ENCODE measurements at places on chromosomes 5 and 9.

DNA sequence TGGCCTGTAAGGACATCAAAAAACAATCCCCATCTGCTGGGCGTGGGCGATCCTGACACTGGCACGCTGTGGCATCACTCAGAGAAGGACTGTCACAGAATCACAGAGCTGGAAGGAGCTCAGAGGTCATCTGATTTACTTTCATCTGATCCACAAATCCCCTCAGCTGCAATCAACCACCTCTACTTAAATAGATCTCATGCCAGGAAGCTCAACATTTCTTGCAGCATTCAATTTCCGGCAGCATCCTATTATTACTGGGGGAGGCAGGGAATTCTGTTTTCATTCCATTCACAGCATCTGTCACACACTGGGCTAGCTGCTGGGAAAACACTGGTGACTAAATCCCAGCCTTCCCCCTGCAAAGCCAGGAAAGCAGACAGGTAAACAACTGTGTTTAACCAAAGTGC lies 38.3 kb downstream of the RETREG1 start:
- DNase-seq, result no peak

- no peak for DNase-seq
Measured at GRCh38 chr9:72855890-72856523, 96.8 kb downstream of the ALDH1A1 start.

DNA sequence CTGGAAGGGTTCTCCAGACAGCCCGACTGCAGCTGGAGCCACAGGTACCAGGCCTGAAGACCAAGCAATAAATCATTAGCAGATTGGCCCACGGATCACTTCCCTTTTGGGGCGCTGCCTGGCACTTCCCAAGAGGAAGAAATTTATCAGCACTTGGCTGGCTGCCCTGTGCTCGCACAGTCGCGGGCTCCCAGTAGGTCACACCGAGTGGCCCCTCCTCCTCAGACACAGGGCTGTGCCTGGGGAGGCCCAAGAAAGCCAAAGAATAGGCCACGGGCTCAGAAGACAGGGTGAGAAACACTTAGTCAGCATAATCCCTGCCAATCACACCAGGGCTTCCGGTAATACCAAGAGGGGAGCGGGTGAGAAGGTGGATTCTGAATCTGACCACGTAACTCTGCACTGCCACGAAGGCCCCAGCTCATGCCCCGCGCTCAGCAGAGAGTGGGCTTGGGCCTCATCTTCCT lies 115.7 kb upstream of the MSX2 start:
- no peak for DNase-seq

DNA sequence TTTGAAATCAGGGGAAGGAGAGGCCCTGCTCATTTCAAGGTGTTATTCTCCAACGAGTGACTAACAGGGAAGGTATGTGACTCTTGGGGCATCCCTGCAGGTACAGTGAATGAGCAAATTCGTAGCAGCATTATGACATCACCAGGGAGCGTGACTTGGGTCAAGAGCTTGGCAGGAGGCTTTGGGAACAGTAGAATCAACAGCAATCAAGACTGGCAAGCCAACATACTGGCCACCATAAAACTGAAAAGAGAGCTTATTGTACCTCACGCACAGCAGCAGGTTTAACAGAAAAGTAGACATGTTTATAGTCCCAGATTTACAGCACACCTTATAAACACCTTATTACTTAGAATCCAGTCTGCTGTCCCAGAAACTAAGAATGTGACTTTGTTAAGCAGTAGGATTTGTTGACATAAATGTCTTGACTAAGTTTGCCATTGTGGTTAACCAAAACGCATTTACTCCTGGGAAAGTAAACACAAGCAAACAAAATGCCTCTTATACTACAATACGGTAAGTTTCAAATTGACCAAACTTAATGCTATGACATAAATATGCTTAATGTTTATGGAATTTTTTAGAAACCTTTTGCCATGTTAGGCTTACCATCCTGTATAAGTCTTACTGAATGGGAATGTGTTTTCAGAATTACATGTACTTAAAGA lies 297.8 kb downstream of the NPR3 start:
- no peak for DNase-seq

DNA sequence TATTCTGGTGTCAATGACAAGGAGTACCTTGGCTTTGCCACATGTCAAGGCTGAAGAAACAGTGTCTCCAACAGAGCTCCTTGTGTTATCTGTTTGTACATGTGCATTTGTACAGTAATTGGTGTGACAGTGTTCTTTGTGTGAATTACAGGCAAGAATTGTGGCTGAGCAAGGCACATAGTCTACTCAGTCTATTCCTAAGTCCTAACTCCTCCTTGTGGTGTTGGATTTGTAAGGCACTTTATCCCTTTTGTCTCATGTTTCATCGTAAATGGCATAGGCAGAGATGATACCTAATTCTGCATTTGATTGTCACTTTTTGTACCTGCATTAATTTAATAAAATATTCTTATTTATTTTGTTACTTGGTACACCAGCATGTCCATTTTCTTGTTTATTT lies 19.8 kb downstream of the CD274 start:
- no peak for DNase-seq

DNA sequence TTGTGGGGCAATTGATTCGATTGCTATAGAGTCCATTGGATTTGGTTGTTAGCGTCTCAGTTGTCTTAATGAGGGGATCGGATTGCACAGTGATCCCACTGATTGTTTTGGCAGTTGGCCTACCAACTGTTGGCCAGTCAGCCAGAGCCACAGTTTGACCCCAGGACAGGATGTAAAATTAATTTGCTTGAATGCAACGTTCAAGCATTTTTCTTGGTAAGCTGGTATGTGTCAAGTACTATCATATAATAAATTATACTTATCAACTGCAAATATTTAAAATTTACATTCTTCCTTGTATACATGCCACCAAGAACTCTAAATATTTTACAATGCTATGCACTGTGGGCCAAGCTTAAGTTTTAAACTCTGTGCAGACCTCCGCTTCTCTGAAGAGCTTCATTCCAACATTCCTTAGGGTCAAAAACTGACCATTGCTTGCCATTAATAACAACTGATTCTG lies 80.4 kb upstream of the OSMR start:
- no peak for DNase-seq

- no peak for DNase-seq
Measured at GRCh38 chr5:33068786-33069185, 357.7 kb downstream of the NPR3 start.

GRCh38 chr5:146006470-146007190 lies 70.3 kb downstream of the SH3RF2 start:
- DNase-seq, result no peak

DNA sequence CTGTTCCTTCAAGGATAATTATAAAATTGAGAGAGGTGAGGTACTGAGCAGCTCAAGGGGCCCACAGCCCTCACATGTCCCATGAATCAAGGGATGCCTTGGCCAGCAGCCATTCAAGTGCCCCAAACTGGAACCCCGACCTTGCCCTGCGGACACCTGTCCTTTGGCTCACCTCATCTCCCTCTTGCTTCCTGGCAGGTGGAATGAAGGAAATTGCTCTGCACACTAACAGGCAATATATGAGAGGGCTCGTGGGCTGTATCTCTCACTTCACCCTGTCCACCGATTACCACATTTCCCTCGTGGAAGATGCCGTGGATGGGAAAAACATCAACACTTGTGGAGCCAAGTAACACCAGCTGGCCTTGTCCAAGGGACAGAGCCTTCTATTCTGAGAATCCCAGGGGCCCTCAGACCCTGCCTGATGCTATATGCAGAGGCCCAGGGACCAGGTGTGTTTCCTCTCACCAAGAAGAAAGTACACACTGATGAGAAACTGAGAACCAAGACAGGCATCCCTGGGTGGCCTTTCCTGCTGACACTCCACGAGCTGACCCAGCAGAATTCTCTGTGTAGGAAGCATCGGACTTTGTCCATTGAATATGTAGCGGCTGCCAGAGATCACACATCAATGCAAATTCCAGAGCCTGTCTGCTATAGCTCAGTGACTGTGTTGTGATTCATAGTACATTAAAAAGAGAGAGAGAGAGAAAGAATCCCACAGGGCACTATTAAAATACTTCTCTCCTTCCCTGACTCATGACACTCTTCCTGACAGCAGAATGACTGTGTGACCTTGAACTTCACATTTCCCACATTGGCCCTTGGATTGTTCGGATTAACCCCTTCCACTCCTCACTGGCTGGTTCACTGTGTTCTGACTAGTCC lies 92.6 kb downstream of the LIFR start:
- no peak for DNase-seq

- no peak for DNase-seq
Measured at GRCh38 chr5:172334196-172334595, 50.6 kb upstream of the UBTD2 start.

- DNase-seq, result no peak
Measured at GRCh38 chr9:128159522-128159783, 612 bp upstream of the BBLN start.

DNA sequence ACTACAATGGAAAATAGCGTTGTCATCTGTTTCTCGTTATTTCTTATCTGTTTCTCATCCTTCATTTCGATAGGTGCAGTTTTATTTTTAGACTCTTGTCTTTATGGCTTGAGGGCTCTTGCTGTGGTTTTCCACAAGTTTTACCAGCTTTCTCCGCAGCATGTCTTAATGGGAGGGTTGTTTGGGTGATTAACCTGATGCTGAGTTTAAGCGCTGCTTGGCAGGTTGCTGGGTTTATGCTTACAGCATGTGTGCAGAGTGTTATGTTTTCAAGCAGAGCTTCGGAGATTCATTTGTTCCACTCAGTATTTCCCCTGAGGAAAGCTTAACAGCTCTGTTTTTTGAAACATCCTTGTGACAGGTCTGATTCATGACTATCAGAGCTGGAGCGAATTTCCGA lies 154.0 kb downstream of the SLC12A2 start:
- no peak for DNase-seq

DNA sequence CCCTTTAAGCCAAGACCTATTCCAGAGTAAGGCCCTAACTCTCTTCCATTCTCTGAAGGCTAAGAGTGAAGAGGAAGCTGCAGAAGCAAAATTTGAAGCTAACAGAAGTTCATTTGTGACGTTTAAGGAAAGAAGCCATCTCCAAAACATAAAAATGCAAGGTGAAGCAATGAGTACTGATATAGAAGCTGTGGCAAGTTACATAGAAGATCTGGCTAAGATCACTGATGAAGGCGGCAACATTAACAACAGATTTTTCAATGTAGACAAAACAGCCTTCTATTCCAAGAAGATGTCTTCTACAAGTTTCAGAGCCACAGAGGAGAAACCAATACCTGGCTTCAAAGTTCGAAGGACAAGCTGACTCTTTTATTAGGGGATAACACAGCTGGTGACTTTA lies 1143.4 kb downstream of the CDH12 start:
- no peak for DNase-seq

GRCh38 chr9:109020581-109021511 lies 7.5 kb upstream of the CTNNAL1 start:
- DNase-seq, result no peak

DNA sequence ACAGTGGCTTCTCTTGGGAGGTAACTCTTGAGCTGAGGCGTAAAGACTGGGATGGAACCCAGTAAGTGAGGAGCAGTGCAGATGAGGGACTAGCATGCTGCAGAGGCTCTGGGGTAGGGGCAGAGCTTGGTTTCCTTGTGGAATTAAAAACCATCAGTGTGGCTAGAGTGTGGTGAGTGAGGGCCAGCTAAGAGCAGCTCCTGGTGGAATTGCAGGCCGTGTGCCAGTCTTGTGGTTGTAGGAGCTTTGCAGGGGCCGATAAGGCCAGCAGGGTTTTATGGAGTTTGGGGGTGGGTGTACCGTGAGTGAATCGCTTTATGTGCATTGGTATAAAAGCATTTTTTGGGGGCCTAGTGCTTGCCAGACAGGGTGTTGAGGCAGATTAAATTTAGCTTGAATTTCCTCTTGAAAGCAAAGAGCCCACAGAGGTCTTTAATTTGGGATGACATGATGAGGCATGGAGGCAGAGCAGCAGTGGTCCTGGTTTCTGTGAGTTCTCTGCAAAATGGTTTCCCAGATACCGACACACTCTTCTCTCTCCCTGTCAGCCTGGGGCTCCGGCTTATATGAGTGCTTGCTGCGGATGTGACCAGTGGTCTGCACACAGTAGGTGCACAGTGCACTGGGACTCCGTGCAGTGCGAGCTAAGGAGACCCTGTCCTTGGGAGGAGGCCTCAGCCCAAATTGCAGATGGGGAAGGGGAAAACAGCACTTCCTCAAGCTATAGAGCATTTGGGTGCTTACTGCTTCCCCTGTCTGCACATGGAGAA lies 176.4 kb upstream of the PITX1 start:
- no peak for DNase-seq

GRCh38 chr9:86749161-86749893 lies 198.0 kb downstream of the GAS1 start:
- DNase-seq, result no peak

DNA sequence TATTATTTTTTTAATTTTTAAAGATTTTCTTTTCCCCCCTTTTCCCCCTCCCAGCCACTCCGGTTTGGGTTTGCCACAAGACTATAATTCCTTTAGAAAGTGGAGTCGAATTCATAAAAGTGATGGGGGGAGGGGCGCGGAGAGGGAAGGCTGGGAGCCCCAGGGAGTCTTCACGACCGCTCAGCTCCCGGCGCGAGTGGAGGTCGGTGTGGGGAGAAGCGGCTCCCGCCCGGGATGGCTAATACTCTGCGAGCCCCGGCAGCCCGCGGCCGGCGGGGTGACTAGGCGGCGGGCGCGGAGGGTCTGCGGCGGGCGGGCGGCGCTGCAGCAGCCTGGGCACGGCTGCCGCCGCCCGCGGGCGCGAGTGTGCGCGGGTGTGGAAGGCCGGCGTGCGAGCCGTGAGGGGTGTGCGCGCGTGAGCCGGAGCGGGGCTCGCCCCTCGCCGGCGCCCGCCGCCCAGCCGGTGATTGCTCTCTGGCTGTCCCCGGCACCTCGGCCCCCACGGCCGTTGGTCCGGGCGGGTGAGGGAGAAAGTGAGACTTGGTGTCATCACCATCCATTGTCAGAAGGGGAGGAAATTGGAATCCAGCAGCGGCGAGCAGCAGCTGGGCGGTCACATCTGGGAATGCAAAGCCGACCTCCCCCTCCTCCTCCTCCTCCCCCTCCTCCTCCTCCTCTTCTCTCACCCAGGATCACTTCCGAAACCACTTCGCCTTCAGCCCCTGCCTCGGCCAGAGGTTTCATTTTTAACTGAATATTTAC lies at the start of gene PARP8:
Gene PARP8 (plus strand): TSS at position 377 of the 762 bp plus-strand sequence. CDS start 459 bp downstream, outside the sequence.
- peak; percentile 17 for DNase-seq

GRCh38 chr5:144369006-144369405 lies 198.3 kb downstream of the KCTD16 start:
- no peak for DNase-seq

GRCh38 chr5:135488727-135489465 lies 36.7 kb upstream of the TIFAB start:
- no peak for DNase-seq

GRCh38 chr5:78667461-78668103 lies 19.0 kb upstream of the LHFPL2 start:
- DNase-seq, result no peak

- no peak for DNase-seq
Measured at GRCh38 chr5:40141896-40142295, 537.8 kb upstream of the PTGER4 start.
